ENCODE measurements at places on chromosomes 2 and 18.

DNA sequence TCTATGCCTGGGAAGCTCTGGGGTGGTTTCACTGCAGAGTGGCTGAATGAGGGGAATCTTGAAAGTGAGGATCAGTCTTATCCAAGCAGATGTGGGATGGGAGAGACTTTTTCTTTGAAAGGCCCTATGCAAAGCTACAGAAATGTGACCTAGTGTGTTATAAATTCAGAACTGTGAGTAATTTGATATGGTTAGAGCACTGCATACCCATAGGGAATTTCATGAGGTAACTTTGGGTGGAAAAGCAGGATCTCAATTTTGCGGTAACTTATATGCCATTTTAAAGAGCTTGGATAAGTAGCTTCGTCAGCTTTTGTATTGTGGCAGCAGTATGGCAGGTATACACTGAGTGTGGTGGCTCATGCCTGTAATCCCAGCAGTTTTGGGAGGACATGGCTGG, 40.9 kb downstream of the GULP1 start:
- no peak for DNase-seq

- DNase-seq: no peak
Observed at GRCh38 chr2:200596774-200597570, 11.2 kb downstream of the AOX1 start.

DNA sequence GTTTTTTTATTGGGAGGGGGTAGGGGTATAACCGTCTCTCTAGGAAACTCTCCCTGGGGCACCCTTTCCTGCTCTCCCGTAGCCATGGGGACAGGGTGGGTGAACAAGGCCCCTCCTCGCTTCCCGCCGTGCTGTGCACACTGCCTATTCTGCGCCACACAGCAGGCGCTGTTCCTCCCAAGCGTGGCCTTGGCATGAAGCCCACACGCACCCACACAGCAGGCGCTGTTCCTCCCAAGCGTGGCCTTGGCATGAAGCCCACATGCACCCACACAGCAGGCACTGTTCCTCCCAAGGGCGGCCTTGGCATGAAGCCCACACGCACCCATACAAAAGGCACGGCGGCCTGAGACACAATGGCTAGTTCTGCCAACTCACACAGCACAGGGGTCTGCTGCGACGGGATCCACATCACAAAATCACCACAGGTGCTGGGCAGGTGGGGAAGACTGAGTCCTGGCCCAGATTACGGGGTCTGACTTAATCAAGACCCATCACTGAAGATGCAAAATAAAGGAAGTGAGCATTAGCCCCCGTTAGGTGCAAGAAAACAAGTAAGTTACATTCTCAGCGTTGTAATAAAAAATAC, 46.6 kb upstream of the TPO start:
- no peak for DNase-seq

GRCh38 chr18:67092141-67092540, 424.4 kb downstream of the DSEL start:
- DNase-seq: no peak

DNA sequence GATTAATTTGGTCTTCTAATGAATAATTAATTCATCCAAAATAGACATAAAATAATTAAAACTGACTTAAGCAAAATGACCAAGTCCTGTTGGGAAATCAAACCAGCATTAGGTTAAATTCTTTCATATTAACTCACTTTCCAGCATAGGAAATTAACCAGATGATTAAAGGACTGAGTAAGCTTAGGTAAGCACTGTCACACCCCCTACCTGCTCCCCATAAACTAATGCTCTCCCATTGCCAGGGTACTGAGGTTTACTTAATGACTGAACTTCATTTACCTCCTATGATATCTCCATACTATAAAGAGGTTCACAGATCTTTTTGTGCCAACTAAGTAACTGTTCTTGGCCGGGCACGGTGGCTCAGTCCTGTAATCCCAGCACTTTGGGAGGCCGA, 13.7 kb downstream of the DSC2 start:
- no peak for DNase-seq

DNA sequence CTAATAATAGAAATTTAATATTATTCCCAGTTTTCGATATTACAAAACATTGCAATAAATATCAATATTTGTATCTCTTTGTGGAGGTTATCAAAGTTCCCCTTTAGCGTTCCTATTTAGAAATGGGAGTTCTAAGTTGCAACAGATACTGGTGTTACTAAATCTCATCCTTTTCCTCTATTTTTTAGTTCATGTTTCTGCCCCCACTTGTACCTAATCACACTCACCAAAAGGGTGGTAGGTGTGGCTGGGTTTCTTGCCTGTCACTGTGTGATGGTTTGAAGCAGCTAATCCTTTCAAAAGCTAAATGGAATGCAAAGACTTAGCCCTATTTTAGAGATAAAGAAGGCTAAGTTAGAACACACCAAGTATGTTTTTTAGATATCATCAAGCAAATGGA, 997.9 kb downstream of the TSN start:
- no peak for DNase-seq

GRCh38 chr2:126828051-126828450, 70.6 kb upstream of the TEX51 start:
- DNase-seq: no peak
